Hippocampal formation (tissue), 2 donors: ENCODE measurements at places on chromosomes 5 and 9.

DNA sequence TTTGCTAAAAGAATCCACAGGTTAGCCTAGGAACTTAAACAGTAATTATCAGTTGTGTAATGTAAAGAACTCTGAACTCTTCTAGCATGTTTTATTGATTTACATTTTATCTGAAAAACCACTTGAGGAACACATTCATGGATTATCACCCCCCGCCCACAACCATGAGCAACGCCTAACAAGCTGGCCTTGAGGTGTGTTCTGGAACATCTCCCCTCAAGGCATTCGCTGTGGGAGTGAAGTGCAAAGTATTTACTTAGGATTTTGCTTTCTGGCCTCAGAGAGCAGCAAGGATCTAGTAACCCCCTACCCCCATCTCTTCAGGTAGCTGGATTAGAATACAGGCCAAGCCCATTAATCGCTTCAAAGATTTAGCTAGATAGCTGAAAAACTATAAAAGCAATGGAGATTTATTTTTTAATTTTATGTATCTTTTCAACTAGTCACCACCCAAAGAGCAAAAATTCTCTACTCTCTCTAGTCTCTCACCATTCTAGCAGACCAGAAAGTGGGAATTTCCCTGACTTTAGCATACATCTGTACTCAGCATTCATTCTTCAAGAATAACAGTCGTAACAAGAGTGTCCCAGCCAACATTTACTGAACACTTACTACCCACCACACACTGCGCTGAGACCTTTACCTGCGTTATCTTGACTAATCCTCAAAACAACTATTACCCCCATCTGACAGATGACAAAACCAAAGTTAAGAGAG, 37.2 kb downstream of the DDX31 start:
- no peak for DNase-seq

GRCh38 chr5:82884821-82885471, 192.2 kb downstream of the TMEM167A start:
- no peak for DNase-seq

DNA sequence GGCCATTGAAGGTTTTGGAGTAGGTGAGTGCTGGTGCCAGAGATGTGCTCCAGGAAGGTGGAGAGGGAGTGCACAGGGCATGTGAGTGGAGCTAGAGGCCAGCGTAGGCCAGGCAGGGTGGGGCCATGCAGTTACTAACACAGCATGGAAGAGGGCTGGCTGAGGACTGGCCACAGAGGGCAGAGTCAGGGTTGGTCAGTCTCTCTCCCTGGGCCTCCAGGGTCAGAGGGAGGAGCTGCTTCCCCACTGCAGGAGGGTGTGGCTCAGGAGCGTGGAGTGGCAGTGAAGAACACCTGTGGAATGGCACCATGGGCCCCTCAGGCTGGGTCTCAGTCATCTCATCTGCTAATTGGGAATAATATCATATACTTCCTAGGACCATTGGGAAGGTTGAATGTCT, 167.7 kb downstream of the MACROH2A1 start:
- no peak for DNase-seq

DNA sequence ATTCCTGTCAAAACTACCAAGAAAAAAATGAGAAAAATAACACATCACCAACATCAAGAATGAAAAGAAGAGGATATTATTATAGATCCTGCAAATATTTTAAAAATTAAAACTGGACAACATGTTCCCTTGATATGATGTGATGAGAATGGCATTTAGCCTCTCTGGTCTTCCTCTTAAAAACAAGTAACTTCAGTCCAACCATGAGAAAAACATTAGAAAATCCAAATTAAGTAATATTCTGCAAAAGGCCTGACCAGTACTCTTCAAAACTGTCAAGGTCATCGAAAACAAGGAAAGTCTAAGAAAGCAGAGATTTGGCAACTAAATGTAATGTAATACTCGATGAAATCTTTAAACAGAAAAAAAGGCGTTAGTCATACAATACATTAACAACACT, 167.1 kb upstream of the SNX2 start:
- DNase-seq, result no peak

DNA sequence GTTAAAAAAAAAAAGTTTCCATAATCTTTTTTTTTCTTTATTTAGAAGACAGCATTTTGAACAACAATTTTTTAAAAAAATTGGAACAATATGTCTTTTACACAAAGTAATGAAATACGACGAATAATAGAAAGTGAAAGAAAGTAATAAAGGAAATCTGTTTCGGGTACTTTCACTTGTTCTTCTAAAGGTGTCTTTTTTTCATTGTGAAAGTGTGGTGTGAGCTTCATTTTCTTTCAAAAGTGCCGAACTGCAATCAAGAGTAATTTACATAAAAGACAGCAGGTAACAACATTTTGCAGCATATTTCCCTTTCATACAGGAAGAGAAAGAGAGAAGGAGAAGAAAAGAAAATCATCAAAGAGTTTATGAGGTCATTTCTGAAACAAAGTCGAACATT, 159.7 kb upstream of the CDH12 start:
- no peak for DNase-seq

DNA sequence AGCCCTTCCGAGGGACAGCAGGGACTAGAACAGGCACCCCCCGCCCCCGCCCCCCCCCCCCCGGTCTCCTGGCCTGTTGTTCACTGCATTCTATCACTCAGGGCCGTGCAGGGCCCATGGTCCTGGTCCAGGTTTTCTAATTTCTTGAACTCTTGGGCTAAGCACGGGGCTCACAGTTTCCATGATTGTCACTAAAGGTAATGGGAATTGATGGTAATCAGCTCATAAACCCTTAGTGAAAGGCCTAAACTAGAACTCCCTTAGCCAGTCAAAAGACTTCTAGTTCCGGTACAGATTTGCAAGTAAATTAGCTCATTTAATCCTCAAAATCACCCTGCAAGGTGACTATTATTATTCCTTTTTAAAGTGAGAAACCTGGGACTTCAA, 14.7 kb upstream of the PWWP2A start:
- no peak for DNase-seq

- no peak for DNase-seq
Measured at GRCh38 chr5:143471041-143471509, 67.6 kb upstream of the NR3C1 start.

- DNase-seq, result no peak
Measured at GRCh38 chr5:142320430-142320738, 4.4 kb downstream of the SPRY4 start.

DNA sequence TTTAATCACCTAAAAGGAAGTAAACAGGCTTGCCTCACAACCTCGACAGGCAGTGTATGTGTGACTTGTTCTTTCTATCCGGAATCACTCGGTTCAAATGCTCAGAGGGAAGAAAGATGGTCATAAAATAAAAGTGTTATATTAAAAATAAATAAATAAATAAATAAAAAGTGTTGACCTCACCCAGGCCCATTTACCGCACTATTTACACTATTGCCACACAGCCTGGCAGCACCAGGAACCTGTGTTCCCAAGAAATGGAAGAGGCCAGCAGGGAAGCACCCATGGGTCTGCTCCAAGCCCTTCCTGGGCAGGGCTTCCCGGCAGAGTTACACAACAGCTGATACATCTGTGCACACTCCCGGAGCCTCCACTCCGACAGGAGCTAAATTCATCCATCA, 127.9 kb downstream of the EFNA5 start:
- DNase-seq, result no peak

DNA sequence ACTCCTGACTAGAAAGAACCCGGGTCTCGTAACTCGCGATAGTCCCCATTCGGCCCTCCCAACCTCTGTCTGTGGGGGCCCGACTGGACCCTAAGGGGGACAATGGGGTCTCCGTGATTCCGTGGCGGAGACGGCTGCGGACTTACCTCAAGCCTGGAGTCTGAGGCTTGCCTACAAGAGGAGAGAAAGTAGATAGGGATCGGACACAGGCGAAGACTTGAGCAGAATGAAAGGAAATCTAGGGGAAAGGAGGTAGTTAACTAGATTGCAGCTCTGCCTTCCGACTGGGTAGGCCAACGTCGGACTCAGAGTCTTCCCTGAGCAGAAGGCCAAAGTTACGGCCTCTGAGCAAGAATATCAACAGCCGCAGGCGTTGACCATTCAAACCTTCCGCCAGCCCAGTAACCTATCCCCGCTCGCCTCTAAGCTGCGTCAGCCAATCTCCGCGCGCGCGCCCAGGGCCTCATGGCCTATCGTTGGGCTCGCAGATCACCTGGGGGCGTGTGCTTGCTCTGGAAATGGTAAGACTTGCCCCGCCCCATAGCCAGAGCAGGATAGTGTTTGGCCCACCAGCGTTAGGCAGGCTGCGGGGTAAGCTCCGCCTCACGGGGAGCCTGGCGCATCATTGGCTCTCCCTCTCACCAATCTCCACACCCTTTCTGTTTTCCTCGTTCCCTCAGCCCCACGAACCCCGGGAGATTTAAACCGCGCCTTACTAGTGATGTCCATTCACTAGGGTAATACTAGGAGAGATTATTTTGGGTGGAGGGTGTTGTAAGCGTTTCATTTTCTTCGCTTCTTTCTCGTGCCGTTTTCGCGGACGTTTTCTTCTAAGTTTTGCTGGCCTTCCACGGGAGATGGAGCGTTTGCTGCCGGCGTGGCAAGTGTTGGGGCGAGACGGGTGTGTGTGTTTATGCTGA, at the start of gene CDC25C:
Gene CDC25C, minus strand, starts transcription at position 356 of the 920 bp plus-strand sequence. CDS start 624 bp downstream, outside the sequence.
- peak; percentile 95 for DNase-seq
